Endothelial cell of umbilical vein (primary cell): ENCODE measurements at places on chromosomes 4 and X. TPM values are rescaled to one million over a fixed set of nuclear protein-coding genes. Genes with fewer than 3 reads are reported as not detected.

ZNF157 gene
- polyA plus RNA-seq, result not detected in 2 replicates

DNA sequence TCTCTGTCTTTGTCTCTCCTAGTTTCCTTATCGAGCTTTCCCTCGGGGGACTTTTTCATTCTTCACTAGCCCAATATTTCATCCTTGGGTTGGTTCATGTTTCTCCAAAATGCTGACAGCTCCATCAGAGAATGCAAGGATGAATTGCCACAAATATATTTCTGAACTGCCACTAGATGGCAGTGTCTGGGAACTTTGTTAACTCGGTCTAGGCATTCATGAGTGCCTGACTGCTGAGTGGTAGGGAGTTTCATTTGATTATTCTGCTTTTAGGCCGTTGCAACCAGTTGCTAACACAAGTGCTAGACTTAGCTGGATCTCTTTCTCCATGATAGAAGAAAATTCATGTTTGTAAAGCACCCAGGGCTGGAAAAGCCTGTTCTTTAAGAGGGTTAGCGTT is 73.5 kb upstream of the RAP2C start:
- DNase-seq, result peak; percentile 35

- no peak for DNase-seq
Observed at GRCh38 chrX:132508834-132509233, 20.0 kb upstream of the MBNL3 start.

DNA sequence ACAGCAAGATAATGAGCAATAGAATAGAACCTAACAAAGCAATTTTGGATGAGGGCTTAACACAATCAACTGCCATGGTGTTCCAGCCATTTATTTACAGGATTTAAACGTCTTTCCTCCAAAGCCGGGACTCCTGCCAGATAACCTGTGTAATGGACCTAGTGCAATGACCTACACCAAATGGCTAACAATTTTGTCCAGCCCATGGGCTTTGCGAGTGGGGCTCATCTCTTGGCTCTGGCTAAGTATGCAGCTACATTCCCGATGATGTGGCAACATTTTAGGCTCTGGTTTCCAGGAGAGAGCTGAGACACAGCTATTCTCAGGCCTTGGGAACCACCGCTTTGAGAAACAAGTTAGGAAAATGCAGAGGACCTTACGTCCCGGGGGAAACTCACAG is 822.3 kb upstream of the FTHL17 start:
- no peak for DNase-seq

- no peak for DNase-seq
Observed at GRCh38 chr4:153420361-153420760, 45.8 kb upstream of the TMEM131L start.

MID1IP1 gene
- 23.2 and 26.7 TPM in 2 replicates for polyA plus RNA-seq
